ENCODE measurements at places on chromosomes 16 and 17.

- DNase-seq, result no peak
These were observed 741.1 kb upstream of the EEF2KMT start for GRCh38 chr16:5838725-5839124.

DNA sequence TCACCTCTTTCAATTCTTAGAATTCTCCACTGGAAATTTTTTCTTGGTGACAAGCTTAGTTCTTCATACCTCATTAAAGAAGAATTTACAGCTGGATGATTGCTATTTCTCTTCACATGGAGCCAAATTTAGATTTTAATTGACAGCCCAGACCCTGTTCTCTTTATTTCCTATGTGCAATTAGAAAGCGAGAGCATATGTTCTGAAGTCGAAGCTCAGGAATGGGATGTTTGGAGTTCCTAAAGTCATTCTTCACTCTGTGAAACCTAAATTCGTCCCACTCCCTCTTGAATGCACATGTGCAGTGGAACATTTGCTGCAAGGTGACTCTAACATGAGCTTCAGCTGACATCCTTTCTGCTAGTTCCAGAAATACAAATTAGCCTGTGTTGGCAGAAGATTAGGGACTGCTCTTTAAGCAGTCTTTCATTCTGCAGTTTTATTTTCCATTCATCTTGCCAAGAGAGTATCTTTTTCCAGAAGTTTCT, 129.3 kb upstream of the KCNJ16 start:
- DNase-seq, result no peak

- no peak for DNase-seq
These were observed 10.0 kb downstream of the TNFAIP1 start for GRCh38 chr17:28345419-28346198.

DNA sequence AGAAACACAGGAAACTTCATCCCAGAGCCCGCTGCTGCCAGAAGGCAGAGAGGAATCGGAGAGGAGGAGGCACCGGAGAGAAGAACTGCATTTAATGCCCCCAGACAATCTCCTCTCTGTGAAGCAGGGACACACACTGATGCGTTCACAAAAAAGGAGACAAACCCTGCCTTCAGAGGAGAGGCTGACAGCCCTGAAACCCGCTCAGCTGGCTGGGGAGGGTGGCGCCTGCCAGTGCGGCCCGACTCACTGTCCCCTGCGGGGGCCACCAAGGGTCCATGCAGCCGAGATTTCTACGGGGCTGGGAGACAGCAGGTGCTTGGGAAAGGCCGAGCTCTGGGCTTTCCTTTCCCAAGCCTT, 21.9 kb upstream of the CACNG1 start:
- no peak for DNase-seq

GRCh38 chr17:36527621-36528250, 6.9 kb downstream of the MYO19 start:
- DNase-seq, result no peak

GRCh38 chr16:19502395-19503131, 19.3 kb downstream of the GDE1 start:
- DNase-seq, result no peak

DNA sequence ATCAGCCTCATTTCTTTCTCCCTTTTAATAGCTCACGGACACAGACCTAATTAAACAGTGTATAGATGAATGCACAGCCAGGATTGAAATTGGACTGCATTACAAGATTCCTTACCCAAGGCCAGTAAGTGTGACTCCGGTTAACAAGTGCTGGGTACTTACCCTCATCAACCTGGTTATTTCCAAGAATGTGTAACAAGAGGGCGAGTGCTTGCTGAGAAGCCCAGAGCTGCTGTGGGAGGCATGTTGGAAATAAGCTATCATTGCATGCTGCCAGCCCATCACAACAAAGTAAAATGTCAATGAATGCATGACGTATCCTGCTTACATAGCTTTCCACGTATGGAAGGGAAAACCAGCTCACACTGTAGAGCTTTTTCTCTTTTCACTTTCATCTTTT, 19.5 kb downstream of the LYRM1 start:
- DNase-seq, result no peak

GRCh38 chr17:73292031-73292531, 19.7 kb downstream of the CDC42EP4 start:
- DNase-seq, result no peak

GRCh38 chr16:81590714-81591544, 146.3 kb downstream of the CMIP start:
- DNase-seq, result no peak

DNA sequence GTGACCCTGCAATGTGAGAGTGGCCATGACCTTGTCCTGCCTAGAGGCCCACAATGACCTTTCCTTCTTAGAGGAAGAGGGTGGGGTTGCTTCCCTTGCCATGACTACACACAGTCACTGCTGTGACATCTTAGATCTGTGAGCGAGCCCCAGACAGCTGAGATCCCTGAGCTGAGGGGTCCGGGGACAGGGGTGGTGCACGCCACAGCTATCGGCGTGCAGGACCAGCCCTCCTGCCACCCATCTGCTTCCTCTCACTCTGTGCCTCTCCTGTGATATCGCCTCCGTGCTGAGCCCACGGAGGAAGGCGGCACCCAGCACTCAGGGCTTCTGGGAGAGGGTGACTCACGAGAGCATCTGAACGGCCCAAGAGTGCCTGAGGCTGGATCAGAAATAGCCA, 35.2 kb downstream of the KIAA0513 start:
- no peak for DNase-seq

DNA sequence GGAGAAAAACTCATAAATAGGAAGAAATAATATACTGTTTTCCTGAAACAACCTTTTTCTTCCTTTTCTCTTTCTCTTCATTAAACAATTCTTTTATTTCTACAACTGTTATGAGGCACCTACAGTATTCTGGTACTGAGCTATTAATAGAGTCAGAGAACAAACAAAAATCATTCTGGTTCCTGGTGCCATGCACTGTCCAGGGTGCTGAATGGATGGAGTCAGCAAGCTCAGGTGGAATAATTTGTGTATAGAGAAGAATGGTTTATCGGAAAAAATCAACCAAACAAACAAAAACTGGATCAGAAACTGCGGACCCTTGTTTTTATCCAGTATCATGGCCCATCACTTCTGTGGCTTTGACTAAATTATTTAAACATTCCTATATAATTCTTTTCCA, 430.3 kb upstream of the GOT2 start:
- no peak for DNase-seq

- DNase-seq, result no peak
These were observed 123.9 kb upstream of the ZFHX3 start for GRCh38 chr16:73171901-73172240.

- DNase-seq, result no peak
These were observed 17.4 kb downstream of the ASPSCR1 start for GRCh38 chr17:81994593-81995462.

GRCh38 chr17:79943347-79944241, 92.1 kb downstream of the TBC1D16 start:
- no peak for DNase-seq

DNA sequence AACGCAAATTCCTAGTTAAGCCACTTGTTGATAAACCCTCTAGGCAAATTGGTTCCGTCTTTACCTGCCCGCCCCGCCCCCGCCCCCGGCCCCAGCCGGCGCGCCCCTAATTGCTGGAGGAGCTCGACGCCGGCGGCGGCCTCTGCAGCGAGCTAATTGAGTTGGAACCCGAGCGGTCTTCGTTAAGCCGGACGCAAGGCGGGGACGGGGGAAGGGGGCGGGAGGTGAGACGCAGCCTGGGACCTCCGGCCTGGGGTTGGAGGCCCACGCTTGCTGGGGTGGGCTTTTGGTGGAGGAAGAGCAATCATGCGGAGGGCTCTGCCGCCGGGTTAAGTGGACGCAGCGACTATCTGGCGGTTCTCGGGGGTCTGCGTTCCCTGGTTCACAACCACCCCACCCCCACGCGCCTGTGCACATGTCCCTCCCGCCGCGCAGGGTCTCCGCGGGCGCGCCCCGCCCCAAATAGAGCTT, 12.7 kb upstream of the FOXF1 start:
- DNase-seq, result no peak

GRCh38 chr17:73272906-73273218, 11.2 kb upstream of the CPSF4L start:
- DNase-seq, result no peak

DNA sequence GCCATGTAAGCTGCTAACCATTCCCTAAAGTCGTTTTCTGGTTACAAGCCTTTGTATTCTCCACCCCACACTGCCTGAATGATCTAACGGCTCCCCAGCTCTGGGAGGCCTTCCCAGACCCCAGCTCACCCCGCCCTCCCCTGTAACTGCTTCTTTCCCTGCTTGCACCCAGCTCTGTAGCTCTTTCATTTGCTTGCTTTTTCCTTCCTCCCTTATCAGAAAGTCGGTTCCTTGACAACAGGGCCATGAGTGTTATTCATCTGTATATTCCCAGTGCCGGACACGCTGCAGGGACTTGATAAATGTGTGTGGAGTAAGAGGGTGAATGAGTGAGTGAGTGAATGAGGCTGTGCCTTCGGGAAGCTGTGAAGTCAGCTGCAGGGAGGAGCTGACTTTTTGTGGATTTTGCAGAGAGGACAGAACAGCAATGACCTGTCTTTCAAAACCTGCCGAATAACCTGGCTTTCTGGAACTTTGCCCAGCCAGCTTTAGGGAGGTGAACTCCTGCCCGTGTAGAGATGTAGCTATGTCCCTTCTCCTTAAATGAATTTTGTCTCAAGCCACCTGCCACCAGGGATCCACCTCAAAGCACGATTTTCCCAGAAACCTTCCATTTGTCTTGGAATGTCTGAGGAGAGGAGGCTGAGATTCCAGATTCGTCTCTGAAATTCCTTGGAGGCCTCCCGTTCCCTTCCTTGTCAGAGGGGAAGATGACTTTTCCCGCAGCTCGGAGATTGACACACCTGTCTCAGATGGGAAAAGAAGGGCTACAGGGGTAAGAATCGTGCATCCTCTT, 20.0 kb upstream of the CACNG4 start:
- DNase-seq, result no peak

- no peak for DNase-seq
These were observed 89.4 kb downstream of the C16orf78 start for GRCh38 chr16:49462989-49463371.

- DNase-seq, result no peak
These were observed 317.0 kb downstream of the MAF start for GRCh38 chr16:79283578-79283977.

DNA sequence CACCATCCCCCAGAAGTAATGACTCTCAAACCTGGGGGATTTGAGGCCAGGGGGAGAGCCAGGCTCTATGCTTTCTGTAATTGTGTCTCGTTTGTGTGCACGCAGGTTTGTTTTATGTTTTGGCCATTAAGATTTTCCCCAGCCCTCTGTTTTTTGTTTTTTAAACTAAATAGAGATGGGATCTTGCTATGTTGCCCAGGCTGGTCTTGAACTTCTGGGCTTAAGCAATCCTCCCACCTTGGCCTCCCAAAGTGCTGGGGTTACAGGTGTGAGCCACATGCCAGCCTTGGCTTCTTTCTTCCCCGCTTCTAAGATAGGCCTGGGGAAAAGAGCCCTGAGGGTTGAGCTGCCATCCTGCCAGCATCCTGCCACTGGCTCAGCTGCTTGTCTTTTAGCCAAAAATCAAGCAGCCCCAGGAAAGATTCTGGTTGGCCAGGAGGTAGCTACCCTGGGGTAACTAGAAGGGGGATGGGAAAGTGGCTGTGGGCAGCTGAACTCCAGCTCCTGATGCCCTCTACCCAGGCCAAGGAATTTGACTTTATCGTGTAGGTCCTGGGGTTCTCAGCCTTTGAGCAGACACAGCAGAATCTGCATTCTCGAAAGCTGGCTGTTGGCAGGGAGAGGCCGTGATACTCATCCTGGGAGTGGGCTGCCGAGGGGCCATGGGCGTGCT, 18.4 kb downstream of the KDM8 start:
- no peak for DNase-seq

GRCh38 chr17:17313350-17313991, 10.3 kb downstream of the NT5M start:
- DNase-seq, result no peak

DNA sequence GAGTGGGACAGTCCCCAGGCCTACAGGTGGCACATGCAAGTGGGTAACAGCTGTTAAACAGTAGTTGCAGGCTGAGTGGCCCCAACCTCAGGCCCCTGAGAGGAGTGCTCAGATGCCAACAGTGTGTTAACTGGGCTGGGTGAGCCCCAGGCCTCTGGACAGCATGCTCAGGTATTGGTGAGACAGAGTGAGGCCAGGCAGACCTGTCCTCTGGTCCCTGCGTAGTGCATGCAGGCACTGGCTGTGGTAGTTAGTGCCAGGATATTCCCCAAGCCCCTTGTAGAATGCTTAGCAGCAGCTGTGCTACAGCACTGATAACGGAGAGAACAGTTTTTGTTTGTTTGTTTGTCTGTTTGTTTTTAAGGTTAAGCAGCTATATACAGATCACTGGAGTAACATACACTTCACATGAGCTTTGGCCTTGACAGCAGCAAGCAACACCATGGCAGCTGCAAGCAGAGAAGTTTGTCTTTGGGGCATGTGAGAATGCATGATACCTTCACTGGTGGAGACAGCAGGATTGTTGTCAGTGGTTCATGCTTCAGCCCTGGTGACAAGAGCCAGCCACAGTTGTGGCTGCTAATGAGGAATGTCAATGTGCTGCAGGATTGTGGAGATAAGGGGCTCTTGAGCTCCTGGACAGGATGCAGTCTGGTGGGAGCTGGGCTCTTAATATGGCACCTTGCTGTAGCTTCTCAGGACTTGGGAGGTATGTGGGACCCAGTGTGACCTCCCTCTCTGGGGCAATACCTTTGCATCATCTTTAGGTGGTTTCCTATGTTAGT, 614.4 kb downstream of the CDH11 start:
- DNase-seq, result no peak

- DNase-seq, result no peak
These were observed 173.2 kb upstream of the MYOCD start for GRCh38 chr17:12492450-12492849.

DNA sequence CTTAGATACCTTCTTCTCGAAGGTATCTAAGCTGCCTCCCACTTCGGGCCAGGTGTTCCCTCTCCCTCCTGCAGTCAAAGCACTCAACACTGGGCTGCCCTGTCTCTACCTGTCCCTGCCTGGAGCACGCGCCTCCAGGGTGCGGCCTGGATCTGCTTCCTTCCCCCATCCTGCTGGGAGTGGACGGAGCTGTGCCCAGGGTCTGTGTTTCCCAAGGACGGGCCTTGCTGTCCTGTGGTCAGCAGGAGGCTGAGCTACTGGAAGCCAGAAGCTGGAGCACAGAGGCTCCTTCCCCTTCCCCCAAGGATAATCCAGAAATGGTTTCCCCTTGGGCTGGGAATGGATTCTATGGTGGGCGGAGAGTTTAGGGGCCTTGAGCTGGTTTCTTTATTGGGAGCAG, 16.7 kb downstream of the LLGL2 start:
- no peak for DNase-seq

GRCh38 chr16:10871157-10871991, 5.6 kb upstream of the CIITA start:
- DNase-seq, result no peak
